Tibial nerve (tissue), 4 donors: ENCODE measurements at places on chromosomes 16 and 17. TPM values are rescaled to one million over a fixed set of nuclear protein-coding genes. Genes with fewer than 3 reads are reported as not detected.

- DNase-seq, result no peak
Observed at GRCh38 chr17:28725660-28726225, 290 bp downstream of the TLCD1 start.

GRCh38 chr17:54177606-54178308, 355.0 kb downstream of the KIF2B start:
- DNase-seq, result no peak

DNA sequence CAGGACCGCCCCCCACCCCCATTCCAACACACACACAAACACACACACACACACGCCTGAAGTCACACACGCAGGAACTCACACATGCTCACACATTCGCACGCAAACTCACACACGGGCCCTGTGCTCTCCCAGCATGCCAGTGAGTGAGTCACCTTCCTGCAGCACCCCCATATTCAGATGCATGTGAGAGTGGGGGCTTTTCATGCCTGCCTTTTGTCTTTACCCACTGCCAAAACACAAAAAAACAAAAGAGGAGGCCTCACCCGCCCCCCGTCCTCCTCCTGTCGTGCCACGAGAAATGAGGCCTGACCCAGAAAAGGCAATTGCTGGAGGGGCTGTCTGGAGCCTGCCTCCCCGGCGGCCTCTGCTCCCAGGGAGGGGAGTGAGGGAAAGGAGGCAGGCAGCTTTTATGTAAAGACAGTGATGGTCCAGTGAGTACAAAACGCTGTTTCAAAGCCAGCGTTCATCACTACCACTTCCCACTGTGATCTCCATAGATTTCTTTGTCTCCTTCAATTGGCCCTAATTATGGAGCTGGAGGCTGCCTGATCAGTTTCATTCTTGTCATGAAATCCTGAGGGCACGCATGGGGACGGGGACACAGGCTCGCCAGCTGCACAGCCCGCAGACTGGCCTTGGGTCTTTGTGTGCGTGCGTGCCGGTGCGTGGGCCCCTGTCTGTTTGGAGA, 29.5 kb upstream of the GSE1 start:
- no peak for DNase-seq

CSH2 gene
- not detected for total RNA-seq
